ENCODE measurements at places on chromosomes 7 and 10.

GRCh38 chr7:8115547-8116402 is 146.2 kb downstream of the ICA1 start:
- no peak for DNase-seq

GRCh38 chr10:124222988-124223710 is 129.8 kb upstream of the CHST15 start:
- no peak for DNase-seq

DNA sequence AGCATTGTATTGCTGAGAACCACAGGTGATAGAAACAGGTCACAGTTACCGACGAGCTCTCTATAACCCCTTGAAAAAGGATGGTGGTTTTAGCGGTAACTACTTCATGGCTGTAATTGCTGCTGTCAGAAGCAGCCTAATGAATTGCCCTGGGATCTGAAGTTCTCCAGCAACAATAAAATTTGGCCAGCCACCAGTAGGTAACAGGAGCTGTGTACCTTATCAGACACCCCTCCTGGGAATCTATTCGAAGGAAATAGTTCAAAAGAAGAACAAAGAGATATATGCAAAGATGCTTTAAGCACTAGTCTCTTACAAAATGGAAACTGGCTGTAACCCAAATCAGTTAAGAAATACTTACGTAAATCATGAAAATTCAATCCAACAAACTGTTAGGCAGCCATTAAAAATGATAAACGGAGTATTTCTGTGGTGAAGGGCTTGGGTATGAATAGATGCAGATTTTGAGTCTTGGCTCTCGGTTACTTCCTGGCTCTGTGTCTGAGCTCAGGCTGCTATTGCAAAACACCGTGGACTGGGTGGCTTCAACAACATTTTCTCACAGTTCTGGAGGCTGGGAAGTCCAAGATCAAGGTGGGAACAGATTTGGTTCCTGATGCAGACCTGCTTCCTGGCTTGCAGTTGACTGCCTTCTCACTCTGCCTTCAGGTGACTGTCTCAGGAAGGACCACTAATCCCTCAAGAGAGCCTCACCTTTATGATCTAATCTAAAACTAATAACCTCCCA is 1.6 kb downstream of the MSRB2 start:
- DNase-seq: no peak

DNA sequence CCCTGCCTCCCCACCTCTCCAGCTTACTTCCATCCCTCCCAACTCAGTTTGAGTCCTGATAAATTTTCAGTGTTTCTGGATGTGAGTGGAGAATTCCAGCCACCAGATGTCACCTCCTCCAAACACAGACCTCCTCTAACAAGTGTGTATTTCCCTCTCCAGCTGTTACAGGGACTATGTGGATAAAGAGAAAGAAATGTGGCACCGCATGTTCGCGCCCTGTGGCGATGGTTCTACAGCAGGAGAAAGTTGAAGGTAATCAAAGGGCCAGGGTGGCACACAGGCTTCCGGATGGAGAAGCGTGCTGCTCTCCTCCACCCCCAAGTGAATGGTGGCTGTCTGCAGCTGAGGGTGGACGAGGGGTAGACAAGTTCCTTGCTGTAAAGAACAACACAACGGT is 14.7 kb downstream of the FKBP6 start:
- DNase-seq: peak; percentile 41

DNA sequence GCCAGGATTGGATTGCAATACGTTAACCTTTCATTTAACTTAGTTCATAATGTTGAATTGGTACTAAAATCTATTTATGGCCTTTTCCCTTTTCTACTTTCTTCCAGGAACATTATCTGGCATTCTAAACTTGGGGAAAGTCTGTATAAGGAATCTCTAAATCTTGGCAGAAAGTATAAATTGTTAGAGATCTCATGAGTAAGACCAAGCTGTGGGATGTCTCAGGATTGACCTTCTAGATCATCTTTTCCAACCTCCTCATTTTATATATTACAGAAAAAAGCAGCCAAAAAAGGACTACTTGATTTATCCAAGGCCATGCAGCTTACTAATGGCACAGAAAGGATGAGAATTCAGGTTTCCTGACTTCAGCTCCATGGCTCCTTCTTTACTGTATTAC is 598.3 kb downstream of the INHBA start:
- no peak for DNase-seq

- DNase-seq: no peak
These were observed 11.1 kb downstream of the HTR7 start for GRCh38 chr10:90846746-90847145.

- DNase-seq: peak; percentile 95
These were observed at the start of gene ZNF503 for GRCh38 chr10:75401569-75402485. TSS of gene ZNF503 (minus strand) at chr10:75401764. CDS start at chr10:75401419, 345 bp downstream.

DNA sequence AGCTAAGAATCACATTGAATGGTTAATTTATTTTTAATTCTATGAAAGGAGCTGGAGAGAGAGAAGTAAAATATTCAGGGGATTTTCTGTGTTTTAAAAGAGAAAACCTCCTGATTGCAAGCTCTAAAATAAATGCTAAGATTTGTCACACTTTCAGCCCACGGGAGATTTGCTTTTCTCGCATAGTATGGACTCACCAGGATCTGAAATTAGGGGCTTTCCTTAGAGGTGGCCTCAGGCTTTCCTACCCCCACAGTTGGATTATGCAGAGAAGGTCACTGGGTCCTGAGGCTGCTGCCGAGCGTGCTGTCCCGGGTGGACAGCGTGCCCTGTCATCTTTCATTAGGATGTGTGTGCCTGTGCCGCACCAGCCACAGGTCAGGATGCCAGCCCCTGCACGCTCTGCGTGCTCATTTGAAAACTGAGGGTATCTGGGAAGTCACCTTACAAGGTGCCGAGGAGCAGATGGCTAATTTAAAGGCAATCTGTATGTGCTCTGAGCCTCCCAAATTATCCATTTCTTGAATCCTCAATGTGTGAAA is 258.8 kb downstream of the CELF2 start:
- no peak for DNase-seq

- DNase-seq: no peak
These were observed 189.5 kb downstream of the PHF14 start for GRCh38 chr7:11163220-11163619.

DNA sequence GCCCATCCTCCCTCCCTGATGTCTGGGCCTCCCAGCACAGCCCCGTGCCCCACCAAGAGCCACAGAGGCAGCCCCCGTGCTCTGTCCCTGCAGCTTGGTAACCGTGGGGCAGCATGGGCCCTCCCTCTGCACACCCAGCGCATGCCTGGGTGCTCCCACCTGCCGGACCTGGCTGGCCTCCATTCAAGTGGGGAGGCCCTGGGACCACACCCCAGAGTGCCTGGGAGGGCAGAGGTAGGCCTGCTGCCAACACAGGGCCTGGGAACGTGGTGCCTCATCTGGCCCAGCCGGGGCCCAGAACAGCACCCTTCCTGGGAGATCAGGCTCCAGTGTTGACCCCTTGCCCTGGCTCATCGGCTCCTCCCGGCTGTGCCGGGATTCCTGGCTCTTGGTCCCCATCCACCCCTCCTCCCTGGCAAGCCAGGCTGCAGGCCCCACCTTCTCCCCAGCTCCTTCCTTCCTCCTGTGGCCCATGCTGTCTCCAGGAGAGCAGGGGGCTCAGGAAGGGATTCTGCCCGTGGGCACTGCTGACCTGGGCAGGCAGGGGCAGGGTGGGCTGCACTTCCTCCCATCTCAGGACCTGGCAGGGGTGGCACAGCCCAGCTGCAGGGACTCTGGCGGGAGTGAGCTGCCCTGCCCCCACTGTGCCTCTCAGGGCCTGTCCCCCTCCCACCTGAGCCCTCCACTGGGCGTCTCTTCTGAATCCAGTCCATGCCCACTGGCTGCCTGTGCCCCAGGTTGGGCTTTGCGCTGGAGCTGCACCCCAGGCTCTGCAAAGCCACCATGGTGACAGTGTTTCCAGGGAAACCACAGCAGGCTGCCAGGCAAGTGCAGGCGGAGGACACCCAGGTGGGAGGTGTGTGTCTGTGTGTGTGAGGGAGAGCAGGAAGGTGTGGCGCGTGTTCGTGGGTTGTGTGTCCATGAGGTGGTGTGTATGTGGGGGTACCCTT is 32.6 kb downstream of the PWWP2B start:
- DNase-seq: no peak

DNA sequence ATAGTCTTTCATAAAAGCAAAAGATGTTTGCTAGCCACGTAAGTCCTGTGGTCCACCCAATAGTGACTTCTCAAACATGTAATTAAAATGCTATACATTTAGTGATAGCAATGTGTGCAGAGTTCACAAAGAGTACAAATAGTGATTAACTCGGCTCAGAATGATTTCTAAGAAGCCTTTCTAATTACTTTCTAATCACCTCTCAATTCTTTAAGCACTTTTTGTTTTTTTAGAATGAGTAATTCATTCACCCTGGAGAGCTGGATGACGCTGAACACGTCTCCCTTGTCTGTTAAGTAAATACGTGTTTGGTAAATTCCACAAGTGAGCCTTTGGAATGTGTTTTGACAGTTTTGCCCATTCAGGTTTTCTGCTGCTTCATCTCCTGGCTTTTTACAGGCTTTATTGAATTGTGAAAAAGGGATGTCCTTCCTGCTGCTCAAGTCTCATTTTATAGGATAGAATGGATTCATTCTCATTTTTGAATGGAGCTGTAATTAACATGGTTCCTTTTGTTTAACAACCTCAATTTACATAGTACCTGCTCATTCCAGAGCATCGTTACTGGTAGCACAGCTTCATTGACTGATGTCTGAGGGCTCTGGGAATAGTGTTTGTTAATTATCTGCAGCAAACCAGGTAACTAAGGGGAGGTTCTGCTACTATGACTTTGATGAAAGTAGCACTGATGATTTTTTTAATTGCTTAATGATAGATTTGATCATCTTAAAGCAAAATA is 212.1 kb downstream of the VTI1A start:
- no peak for DNase-seq

DNA sequence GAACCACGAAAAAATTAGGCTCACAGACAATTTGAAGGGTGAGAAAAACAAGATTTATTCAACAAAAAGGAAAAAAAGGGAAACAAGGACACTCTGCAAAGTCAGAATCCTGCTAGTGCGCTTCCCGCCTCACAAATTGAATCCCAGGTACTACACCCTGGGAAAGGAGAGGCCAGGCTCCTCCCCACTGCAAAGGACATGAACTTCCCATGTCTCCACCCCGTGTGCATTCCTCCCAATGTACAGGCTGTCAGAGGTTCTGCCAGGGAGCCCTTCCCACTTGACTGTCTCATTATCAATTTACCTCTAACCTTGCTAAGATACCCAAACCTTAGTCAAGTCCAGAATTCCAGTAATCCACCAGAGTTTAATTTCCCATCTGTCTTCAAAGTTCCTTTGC is 70.4 kb upstream of the CDK1 start:
- DNase-seq: no peak

DNA sequence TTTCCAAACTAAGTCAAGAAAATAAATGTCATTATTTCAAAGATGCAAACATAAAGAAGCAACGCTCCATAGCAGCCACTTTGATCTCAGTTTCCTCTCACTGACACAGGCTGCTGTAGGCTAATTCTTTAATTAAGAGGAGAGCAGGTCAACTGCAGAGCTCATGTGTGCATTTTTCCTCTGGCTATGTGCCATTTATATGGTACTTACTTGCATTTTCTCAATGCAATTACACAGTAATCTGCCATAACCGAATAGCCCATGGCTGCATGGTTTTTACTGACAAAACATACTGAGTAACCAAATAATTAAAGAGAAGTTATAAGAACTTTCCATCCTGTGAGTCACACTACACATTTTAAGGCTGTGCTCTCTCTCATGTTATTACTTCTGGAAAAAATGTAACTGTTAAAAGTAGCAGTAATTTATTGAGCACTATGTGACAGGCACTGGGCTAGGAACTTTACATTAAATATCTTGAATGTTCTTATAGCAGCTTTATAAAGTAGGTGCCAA is 122.0 kb downstream of the ELAPOR2 start:
- DNase-seq: no peak

DNA sequence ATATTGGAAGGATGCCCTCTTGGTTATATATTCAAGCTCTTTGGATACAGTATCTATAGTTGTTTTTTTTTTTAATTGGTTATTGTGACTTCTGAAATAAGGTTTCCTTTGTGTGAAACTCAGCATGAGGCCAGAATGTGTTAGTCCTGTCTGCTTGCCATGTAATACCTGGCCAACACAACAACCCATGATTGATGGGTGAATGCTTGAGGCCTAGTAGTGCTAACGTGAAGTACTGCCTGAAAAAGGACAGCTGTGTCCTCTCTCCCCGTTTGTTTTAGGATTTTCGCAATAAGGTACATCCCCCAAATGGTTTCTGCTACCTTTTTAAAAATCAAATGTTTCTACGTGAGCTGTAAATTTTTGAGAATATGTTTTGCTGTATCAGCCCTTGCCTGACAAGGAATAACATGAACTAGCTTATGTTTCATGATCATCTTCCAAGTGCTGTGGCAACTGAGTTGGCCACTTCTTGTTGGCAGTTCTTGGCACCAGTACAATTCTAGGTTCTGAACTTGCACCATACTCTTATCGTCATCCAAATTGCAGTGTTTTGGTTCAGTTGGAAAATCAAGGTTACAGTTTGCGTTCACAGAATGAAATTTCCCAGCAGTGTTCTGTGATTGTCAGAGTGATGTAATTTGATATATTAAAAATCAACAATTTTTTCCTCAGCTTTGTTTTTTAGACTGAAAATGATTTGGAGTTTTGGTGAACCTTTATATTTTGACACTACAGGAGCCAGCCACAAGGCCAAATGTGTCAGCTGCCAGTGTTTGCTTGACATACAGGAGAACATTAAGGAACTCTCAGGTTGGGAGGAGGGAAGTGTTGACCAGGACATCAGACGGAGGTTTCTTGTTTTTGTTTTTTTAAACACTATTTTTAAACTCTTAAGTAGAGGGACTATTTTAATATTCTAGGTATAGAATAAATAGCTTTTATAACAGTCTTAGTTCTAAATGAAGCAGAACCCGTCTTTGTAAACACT is 13.5 kb upstream of the ASCC1 start:
- DNase-seq: no peak

- no peak for DNase-seq
These were observed 18.8 kb downstream of the IFIT3 start for GRCh38 chr10:89346405-89347254.

DNA sequence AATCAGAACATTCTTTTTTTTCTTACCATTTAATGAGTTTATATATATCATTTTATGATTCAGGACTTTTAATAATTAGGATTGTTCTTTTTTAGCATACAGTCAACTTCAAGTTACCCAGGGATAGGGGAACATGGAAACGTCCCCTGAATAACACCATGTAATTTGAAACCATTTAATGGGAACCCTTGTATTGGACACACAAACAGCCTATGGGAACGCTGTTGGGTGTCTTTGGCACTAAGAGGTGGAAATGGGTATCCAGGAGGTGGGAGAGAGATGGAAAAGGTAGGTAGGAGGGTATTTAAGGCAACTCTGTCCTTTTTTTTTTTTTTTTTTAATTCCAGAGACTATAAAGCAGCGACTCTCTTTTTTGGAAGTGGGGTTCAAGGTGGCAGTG is 2.6 kb downstream of the LUC7L2 start:
- DNase-seq: no peak
